ENCODE measurements at places on chromosomes 11 and 22.

DNA sequence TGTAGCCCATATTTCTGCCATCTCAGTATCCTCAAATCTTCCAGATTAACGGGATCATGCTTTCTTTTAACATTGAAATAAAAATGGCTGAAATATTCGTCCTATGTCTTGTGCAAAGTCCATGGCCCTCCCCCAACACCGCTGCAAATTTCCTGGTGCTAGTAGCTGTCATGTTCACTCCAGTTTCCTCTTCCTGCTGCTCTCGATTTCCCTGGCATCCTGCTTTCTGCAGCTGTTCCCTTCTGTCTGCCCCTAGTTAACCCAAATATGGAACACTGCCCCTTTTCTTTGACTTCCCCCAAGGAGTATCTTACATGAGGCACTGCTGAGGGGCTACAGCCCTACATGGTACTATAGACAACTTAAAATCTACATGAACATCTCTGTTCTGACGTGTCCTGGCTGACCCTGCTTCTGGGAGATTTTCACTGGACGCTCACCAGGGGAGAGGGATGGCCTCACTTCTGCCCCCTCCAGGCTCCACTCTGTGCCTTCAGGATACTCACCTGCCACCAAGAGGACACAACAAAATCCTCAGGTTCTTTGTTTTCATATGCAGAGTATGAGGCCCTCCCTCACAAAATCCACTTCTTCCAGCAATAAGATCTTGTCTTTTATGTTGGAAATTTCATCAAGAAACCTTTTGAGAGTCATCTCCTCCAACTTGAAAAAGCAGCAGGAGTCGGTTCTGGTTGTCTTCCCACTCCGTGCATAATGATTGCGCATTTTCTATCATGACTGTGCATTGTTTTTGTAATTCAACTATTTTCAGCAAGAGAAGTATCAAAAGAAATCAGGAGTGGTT lies 29.5 kb upstream of the SCUBE2 start:
- DNase-seq: no peak

- DNase-seq: no peak
These were observed 36.0 kb downstream of the RASD2 start for GRCh38 chr22:35576671-35577070.

GRCh38 chr11:95888852-95889251 lies 35.1 kb downstream of the MTMR2 start:
- no peak for DNase-seq

DNA sequence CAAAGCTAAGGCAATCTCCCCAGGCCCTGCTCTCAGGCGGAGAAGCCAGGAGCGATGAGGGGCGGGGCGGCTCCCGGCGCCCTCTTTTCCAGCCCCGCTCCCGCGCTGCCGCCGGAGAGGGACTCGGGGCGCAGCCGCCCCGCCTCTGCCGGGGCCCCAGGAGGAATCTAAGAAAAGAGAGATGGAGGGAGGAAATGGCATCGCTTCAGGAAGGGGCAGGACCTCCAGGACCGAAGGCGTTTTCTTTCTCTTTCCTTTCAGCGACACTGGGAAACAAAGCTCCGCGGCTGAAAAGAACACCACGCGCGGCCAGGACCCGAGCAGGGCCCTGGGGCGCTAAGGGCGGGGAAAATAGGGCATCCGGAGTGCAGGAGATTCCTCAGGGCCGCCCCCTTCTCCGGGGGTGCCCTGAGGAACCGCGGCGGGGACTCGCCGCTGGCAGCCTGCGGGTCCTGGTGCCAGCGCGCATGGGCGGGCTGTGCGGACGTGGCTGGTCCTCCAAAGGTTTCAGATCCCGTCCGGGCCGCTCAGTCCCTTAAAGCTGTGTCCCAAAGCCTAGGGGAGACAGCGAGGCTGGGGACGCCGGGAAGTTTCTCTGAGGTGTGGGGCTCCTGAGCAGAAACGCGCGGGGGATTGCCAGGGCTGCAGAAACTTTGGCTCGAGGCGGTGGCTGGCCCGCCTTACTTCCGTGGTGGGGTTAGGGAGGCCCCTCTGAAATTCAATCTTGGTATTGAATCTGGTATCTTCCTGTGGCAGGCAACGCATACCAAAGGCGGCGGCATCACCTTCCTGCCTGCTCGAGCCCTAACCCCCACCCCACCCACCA lies 2.8 kb upstream of the BSX start:
- DNase-seq: no peak

DNA sequence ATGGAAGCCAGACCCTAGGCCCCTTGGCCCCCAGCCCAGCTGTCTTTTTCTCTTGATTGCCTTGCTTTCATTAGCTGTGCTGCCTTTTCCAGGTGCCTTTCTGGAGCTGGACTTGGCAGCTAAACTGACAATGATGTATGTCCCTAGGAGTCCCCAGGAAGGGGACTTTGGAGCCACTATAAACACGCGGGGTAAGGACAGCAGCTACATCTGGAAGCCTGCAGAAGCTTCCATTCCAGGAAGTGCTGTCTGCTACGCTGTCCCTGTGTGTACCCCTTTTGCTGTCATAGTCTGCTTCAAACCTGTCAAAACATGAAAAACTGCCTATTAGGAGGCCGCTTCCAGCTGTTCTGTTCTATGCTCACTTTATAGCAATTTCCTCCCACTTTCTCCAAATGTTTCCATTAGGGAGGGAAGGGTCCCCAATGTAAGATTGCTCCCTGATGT lies 153.3 kb upstream of the RAG2 start:
- DNase-seq: no peak

GRCh38 chr11:72283947-72284346 lies 40.0 kb upstream of the PHOX2A start:
- DNase-seq: no peak

- no peak for DNase-seq
These were observed 331.4 kb upstream of the RAG2 start for GRCh38 chr11:36929401-36929800.

- DNase-seq: no peak
These were observed 426.4 kb downstream of the SHANK2 start for GRCh38 chr11:70825893-70826540.

GRCh38 chr11:114061048-114061680 lies 1.7 kb downstream of the ZBTB16 start:
- peak; percentile 49 for DNase-seq

Measured in occipital lobe (tissue), 3 donors.